Tibial nerve (tissue), 4 donors: ENCODE measurements at places on chromosomes 6 and 20. TPM values are rescaled to one million over a fixed set of nuclear protein-coding genes. Genes with fewer than 3 reads are reported as not detected.

Gene PKIB
- 0.90 TPM for total RNA-seq

Gene FKBP1C
- total RNA-seq = 1.2 TPM

Gene EDN1
- 48.8 TPM for total RNA-seq

Gene BMP5
- total RNA-seq = 1.2 TPM

Gene ARMH2
- not detected for total RNA-seq

Gene NEDD9
- total RNA-seq = 107 TPM

Gene PRDM13
- total RNA-seq = not detected

Gene HLA-DQB2
- not detected for total RNA-seq

Gene CDK19
- 29.3 TPM for total RNA-seq

Gene C6orf163
- 4.5 TPM for total RNA-seq

Gene HLA-DRB1
- 87.1 TPM for total RNA-seq

Gene DCBLD1
- 13.2 TPM for total RNA-seq

Gene HACE1
- total RNA-seq = 30.8 TPM

Gene BPIFB4
- not detected for total RNA-seq

- DNase-seq = no peak
Observed at GRCh38 chr6:135976585-135976984, 125.1 kb downstream of the PDE7B start.

DNA sequence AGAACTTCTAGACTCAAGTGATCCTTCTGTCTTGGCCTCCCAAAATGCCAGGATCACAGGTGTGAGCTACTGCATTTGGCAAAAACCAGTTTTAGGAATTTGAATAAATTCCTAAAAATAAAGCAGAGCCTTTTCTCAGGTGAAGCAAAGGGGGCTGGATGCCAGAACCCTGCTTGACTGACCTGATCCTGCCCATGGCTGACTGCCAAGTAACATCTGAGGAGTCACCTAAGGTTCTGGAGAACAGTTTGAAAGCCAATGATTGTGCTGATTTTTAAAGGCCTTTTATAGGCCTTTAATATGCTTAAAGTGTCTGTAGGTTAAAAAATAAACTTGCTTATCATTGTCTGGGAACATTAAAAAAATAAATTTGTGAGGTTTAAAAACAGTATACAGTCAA, 14.1 kb upstream of the ZSCAN12 start:
- DNase-seq = no peak

- no peak for DNase-seq
Observed at GRCh38 chr6:45979311-45979710, 36.3 kb downstream of the CLIC5 start.

DNA sequence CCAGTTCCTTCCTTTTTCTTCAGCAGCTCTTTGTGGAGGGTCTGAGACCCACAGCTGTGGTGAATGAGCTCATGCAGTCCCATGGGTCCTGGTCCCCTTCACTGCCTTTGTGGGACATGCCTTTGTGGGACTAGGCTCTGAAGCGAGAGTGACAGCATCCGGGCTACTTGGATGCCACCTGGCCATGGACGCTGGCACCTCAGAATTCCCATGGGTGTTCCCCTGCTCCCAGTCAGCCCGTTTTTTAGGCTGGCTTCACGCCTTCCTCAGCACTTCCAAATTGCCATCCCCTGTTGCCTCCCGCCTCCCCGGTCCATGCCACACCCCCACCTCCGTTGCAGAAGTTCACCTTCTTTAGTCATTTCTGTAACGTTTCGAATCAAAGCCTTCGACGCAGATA, 45.1 kb downstream of the RAMACL start:
- DNase-seq = no peak

DNA sequence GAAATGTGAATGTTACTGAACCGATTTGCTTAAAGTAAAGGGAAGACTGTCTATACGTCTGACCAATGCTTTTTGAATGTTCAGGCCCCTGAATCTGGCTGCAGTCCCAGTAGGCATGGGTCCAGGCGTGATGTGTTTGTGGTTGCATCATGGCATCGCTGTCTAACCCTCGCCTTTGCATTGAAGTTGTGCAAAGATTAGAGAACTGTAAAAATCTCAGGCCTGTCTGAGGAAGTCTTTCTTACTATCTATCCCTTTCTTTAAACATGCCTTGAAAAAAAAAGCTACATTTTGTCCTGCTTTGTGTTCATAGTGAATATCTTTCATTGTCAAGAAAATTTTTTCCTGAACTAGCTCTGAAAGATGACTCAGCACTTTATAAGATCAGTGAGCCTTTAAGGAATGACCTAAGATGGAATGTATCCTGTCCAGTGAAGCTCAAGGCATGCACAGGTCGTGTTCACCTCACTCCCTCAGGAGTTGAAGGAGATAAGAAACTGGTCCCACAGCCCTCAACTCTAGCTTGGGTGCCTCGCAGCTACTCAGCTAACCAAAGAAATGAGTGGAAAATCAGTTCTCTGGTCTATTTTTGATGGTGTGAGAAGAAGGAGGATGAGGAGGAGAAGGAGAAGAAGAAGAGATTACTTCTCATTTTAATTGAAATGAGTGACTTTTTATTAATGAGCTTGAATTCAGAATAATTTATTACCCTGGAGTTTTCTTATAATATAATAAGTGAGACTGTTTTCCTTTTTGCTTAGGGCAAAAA, 48.6 kb downstream of the TPD52L1 start:
- DNase-seq = peak; percentile 26

GRCh38 chr6:3319610-3320200, 61.0 kb downstream of the PSMG4 start:
- no peak for DNase-seq

DNA sequence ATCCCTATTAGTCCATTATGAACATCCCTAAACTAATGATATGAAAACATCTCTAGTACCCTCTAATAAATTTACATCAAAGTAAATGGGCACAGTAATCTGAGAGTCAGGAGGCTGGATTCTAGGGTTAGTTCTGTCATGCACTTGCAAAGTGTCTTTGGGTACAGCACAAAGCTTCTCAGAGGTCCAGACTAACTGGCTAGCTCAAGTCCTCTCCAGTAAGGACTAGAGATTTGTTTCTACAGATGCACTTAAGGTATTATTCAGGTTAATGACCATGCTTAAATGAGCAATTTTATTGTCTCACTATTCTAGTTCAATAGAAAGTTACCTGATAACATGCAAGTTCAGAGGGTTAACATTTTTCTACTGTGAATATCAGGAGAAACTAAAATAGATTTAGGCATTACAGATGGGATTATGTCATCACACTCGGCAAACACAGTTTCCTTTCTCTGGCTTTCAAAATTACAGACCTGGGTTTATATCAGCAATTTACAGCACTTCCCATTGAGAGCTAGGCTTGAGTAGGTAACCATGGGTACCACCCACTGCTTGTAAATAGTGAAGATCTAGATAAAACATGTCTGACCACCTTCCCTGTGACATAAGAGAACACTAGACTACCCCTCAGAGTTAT, 402.9 kb upstream of the RUNX2 start:
- DNase-seq = no peak

GRCh38 chr6:155200012-155200411, 63.8 kb upstream of the CLDN20 start:
- no peak for DNase-seq

- DNase-seq = no peak
Observed at GRCh38 chr6:129186988-129187387, 304.1 kb downstream of the LAMA2 start.

- DNase-seq = no peak
Observed at GRCh38 chr6:21264288-21265033, 329.1 kb upstream of the SOX4 start.

GRCh38 chr6:8780653-8781052, 345.3 kb upstream of the SLC35B3 start:
- no peak for DNase-seq

DNA sequence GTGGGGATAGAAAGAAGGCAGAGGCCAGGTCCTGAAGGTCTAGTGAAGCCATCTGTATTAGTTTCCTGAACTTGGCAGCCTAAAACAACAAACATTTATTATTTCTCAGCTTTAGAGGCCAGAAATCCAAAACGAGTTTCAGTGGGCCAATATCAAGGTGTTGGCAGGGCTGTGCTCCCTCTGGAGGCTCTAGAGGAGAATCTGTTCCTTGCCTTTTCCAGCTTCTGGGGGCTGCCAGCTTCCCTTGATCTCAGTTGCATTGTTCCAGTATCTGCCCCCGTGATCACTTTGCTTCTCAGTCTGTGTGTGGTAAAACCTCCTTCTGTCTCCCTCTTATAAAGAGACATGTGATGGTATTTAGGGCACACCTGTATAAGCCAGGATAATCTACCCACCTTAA, 82.4 kb downstream of the MAFB start:
- DNase-seq = no peak

DNA sequence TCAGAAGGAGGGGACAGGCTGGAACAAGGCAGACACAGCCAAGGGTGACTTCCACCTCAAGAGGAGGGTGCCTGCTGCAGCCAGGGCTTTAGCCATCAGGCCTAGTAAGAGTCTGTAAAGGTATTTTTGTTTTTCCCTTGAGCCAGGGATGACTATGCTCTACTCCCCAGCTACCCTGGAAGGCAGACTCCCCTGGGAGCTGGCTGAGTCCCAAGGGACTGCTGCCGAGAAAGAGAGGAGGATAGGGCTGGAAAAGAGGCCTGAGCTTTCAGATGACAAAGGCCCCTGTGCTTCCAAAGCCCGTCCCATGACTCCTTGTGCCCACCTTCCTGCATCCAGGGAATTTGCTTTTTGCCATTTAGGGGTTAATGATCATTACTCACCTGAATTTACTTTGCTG, 14.0 kb upstream of the GSTA4 start:
- DNase-seq = no peak

GRCh38 chr6:76840865-76841264, 622.4 kb downstream of the HTR1B start:
- no peak for DNase-seq

GRCh38 chr6:105178110-105178509, 1.7 kb downstream of the POPDC3 start:
- DNase-seq = no peak

DNA sequence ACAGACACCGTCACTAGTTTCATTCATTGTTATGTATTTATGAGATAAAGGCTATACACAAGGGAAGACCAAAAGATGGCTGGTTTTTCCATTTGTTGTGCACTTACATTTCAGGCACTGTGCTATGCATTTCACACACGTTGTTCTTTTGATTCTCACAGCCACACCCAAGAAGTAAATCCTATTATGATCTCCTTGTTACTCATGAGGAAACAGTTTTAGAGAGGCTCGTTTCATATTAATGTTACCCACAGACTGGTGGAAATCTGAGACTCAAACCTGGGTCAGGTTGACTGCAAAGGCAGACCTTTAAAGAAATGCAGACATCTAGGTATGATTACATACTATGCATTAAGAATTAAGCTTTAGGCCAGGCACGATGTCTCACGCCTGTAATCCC, 34.9 kb downstream of the SHLD1 start:
- DNase-seq = no peak

GRCh38 chr20:1377984-1378734, 14.7 kb downstream of the FKBP1A start:
- DNase-seq = no peak

- DNase-seq = no peak
Observed at GRCh38 chr6:158793432-158793831, 25.7 kb downstream of the EZR start.

- DNase-seq = no peak
Observed at GRCh38 chr20:34365765-34366213, 2.7 kb downstream of the ITCH start.

DNA sequence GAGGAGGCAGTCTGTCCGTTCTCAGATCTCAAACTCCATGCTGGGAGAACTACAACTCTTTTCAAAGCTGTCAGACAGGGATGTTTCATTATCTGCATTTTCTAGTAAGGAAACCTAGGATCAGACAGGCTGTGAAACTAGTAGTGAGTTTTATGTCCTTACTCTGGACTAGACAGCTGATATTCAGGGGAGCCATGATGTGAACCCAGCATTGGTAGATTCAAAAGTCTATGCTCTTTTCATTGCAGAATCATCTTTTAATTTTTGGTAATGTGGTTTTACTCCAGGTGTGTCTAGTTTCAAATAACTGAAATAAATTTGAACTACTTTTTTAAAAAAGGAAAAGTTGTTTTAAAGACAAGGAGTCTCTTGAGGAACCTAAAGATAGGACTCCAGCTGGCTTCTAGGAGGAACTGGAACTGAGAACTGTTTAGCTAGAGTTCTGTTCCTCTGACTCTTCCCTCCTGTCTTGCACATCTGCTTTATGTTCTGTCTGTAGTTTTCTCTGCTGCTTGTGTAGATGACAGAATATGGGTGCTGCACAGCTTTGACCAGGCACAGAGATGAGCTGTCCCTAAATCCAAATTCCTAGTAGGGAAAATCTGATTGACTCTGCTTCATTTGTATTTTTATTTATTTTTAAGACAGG, 27.8 kb upstream of the RNF144B start:
- no peak for DNase-seq

- DNase-seq = no peak
Observed at GRCh38 chr6:36556281-36556680, 9.0 kb upstream of the STK38 start.

DNA sequence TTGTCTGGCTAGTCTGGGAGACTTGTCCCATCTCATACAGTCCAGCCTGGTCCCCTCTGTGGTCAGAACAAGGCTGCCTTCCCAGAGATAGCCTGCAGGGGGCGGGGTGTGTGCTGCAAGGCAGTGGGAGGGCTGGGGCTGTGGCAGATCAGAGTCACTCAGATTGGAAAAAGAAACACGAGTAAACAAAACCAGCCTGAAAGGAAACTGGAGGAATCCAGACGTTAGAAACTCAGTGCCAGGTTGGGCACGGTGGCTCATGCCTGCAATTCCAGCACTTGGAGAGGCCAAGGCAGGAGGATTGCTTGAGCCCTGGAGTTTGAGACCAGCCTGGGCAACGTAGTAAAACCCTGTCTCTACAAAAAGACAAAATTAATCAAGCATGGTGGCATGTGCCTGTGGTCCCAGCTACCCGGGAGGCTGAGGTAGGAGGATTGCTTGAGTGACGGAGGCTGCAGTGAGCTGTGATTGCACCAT, 20.2 kb downstream of the LEMD2 start:
- DNase-seq = peak; percentile 85

GRCh38 chr6:125798734-125799508, 8.2 kb downstream of the NCOA7 start:
- no peak for DNase-seq

DNA sequence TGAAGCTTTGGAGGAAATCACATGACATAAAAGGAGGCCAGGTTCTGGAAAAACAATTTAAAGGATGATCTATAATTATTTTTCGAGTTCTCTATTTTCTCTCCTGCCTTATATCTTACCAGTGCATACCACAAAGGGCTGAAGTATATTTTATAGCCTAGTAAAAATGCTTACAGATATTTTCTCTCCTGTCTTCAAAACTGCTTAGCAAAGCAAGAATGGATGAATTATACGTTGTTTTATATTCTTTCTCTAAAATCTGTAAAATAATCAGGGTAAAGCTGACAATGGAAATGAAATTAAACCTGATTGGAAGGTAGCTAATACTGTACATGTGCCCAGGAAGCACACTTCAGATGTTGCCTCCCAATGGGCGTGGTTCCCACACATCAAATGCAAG, 123.7 kb downstream of the F13A1 start:
- DNase-seq = no peak
